AG10803 (cell line): ENCODE measurements at places on chromosomes 5 and 9.
A peak's percentile ranks its signal among the peaks of the same experiment; 100 is the strongest.

DNA sequence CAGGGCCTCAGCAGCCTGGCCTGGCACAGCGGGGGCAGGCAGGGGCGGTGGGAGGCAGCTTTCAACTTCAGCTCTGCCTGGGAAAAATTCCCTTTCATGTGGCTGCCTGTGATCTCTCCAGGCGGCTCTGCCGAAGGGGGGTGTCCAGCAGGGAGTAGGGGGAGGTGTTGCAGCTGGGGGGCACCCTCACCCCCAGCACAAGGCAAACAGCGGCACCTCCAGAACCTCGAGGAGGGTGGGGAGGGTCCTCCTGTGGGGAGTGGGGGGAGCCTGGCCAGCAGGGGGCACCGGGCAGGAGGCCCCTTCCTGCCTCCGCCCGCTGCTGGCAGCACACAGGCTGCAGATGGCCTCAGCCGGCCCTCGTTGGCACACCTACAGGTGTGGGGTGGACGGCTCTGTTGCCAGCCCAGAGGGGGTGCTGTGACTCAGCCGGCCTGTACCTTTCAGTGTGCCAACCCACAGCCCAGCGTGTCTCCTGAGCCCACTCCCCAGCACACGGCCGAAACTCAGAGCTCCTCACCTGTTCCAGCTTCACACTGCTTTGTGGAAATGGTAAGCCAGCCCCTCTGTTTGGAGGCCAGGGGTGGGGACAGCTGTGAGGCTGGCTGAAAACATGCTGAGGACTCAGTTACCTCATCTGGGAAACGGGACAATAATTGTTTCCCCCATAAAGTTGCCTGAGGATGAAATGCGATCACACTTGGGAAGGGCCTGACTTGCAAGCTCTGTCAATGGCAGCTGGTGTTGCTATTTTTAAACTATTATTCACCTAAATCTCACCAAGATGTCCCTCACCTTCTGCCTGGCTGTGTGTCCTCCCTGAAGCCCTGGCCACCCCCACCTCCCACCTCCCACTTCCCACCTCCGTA lies 37.0 kb downstream of the CXXC5 start:
- no peak for DNase-seq

GRCh38 chr9:97794666-97795065 lies 58.4 kb upstream of the FOXE1 start:
- no peak for DNase-seq

DNA sequence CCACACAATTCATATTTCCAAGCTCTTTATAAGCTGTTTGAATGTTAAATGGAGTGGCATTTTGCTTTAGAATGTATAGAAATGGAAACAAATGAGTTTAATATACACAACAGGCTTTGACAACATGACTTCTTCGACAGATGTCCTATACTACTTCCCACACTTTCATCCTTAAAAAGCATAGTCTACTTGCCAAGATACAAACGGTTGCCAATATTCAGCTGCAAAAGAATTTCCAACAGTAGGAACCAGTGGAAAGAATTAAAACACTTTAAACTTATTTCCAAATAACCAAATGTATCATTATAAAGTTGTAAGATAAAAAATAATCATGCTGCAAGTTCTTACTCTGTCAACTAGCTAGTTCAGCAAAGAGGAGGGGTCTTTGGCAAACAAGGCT lies 456.4 kb downstream of the PDE4D start:
- DNase-seq: no peak

DNA sequence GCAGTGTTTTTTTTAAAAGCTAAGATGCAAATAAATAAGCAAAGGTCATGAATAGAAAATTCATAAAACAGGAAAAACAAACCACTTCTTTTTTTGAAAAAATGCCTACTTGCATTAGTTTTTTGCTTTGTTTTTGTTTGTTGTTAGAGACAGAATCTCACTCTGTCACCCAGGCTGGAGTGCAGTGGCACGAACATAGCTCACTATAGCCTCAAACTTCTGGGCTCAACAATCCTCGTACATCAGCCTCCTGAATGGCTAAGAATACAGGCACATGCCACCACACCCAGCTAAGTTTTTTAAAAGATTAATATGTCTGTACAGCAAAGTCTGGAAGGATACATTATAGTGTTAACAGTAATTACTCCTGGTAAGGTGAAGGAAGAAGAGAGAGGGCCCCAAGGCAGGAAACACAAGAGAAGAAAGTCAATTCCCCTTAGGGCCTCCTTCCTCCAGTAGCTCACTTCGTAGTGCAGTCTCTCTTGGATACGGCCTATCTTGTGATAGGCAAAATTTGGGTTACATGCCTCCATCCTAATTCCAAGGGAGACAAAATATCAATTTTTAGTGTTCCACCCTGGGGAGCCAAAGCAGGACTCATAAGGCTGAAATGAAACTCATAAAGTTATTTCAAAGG lies 15.3 kb downstream of the FAM169A start:
- no peak for DNase-seq

DNA sequence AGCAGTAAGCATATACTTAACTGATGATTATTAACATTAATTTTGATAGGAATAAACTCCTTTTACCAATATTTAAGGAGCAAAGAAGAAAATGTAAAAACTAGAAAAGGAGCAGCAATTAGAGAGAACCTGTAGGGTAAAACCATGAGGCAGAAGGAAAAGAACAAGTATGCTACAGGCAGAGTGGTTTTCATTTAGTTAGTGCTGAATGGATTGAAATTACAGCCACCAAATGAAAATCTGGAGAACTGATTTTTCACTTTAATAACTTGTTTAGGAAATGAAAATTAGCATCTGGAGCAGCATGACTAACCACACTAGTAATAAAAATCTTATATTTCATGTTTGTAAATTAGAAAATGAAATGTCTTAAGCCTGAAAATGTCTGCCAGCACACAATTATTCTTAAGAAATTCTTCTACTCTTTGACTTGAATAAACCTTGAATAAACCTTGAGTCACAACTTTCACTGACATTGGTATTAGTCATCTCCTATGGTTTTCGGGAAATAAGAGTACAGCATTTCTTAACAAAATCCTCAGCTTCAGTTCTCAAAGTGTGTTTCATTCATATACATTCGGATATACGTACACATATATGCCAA lies 1504.9 kb upstream of the C9orf72 start:
- DNase-seq: no peak

GRCh38 chr9:21153336-21154017 lies 11.8 kb upstream of the IFNW1 start:
- no peak for DNase-seq

DNA sequence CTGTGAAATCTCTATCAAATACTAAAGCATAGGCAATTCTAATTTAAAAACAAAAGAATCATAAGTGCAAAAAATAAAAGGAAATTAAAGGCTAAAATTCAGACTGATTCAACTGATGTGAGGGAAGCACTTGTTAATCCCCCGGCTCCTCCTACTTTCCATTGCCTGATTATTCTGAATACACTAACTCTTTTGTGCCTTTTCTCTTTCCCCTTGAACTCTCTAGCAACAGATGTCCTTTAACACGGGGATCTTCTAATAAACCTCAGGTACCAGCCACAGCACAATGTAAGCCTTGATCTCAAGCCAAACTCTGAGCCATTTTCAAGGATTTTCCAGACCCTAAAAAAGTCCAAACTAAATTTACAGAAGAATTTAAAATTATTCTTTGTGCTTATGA lies 61.5 kb downstream of the KCNV2 start:
- DNase-seq: no peak

- no peak for DNase-seq
These were observed 2.8 kb upstream of the PFN3 start for GRCh38 chr5:177403102-177403791.

DNA sequence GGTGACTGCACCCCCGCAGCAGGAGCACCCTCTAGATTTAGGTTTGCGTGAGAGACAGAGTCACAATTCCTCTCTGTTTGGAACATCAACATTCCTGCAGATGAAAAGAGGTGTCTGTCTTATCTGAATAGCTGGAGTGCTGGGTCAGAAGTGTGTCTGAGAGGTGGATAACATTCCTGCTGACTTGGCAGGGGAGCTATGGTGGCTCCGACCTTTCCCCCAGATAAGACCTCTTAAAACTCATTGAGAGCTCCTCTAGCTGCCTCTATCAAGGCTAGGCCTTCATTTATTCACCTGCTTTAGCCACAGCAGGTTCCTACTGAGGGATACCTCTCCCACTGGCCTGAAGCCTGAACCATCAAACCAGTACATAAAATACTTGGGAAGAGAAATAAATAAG lies 615.5 kb downstream of the LRRC70 start:
- no peak for DNase-seq

- DNase-seq: peak; percentile 96
These were observed 54.4 kb downstream of the ANKH start for GRCh38 chr5:14816999-14817761.

DNA sequence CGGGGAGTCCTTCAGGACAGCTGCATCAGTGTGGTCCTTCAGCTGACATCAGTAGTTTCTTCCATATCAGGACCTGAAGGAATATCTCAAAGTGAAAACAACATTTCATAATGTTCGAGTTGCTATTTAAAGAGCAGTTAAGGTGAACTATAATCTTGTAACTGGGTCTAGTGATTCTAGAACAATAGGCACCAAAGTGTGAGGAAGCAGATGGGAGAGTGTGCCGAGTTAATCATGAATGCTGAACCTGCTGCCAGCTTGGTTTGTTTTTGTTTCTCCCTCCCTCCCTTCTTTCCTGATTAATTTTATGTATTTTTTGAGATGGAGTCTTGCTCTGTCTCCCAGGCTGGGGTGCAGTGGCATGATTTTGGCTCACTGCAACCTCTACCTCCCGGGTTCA lies 3.6 kb upstream of the PTGR1 start:
- no peak for DNase-seq

DNA sequence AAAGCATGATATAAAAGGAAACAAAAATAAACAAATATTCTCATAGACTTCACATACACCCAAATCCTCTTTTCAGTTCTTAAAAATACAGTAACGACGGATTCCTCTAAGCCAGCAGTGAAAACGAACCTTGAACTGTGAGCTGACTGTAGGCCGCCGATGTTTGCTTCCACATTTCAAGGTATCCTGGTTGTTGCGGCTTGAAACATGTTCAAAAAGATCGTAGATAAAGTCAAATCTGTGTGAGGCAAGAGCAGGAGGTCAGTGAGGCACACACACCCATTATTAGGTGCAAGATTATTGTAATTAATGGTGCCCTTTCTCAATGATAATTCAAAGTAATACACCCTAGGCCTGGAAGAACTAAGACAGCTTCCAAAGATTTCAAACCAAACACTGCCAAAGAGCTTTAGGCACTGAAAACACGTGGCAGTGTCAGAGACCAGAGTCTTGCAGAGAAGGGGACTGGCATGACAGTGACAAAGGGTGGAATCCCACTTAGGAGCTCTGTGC lies 141.2 kb upstream of the RETREG1 start:
- DNase-seq: no peak

DNA sequence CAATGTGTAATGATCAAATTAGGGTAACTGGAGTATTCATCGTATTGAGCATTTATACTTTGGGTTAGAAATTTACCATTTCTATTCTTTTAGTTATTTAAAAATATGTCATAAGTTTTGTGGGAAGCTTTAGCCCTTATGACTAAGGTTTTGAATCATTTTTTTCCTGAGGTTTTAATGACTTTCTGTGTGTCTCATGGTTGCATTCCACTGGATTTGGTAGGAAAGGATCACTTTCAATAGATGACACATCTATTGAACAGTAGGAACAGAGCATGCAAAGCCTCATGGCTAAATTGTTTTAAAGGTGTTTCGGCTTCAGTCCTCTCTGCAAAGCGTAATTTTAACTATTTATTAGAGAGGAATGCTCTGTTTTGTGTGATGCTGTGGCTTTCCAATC lies 512.4 kb upstream of the CHD1 start:
- no peak for DNase-seq

- no peak for DNase-seq
These were observed 64.0 kb upstream of the FOXE1 start for GRCh38 chr9:97788763-97789663.

GRCh38 chr5:121630402-121630801 lies 221.3 kb upstream of the FTMT start:
- DNase-seq: peak; percentile 22

DNA sequence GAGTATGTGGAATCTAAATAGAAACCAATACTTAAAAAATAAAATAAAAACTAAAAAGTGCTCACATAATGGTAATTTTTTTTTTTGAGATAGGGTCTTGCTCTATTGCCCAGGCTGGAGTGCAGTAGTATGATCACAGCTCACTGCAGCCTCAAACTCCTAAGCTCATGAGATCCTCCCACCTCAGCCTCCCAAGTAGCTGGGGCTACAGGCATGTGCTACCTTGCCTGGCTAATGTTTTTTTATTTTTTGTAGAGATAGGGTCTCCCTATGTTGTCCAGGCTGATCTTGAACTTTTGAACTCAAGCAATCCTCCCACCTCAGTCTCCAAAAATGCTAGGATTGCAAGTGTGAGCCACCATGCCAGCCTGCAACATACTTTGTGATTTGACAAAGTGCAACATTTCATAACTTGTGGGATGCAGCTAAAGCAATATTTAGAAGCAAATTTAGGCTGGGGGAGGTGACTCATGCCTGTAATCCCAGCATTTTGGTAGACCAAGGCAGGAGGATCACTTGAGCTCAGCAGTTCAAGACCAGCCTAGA lies 18.4 kb downstream of the AP3B1 start:
- peak; percentile 41 for DNase-seq

- no peak for DNase-seq
These were observed 949 bp downstream of the SERINC5 start for GRCh38 chr5:80254767-80255430.

DNA sequence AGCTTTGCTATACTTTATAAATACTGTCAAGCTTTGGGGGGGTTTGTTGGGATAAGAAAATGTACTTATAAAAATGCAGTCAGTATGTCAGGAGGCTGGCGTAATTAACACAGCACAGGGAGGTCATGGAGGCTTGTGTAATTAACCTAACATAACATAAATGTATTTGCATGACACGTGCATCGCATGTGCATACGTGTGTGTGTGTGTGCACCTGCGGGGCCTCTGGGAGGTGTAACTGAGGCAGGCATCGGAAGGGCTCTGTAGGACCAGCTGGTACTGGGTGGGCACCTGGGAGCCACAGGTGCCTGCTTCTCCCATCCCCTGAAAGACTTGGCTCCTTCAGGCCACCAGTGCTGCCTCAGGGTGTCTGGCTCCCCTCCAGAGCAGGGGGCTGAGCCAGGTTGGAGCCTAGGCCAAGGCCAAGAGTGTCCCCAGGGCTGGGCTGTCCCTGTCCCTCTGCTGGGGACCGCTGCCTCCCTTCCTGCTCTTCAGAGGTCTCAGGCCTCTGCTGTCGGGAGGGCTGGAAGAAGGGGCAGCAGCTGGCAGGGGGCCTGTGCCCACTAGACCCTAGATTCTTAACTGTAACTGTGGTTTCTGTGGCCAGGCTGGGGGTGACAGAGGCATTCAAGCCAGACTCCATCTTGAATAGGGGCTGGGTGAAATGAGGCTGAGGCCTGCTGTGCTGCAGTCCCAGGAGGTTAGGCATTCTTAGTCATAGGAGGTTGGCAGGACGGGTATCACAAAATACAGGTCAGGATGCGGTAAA lies 9.0 kb downstream of the FCN2 start:
- no peak for DNase-seq
